ENCODE measurements at places on chromosomes 12 and 14.

DNA sequence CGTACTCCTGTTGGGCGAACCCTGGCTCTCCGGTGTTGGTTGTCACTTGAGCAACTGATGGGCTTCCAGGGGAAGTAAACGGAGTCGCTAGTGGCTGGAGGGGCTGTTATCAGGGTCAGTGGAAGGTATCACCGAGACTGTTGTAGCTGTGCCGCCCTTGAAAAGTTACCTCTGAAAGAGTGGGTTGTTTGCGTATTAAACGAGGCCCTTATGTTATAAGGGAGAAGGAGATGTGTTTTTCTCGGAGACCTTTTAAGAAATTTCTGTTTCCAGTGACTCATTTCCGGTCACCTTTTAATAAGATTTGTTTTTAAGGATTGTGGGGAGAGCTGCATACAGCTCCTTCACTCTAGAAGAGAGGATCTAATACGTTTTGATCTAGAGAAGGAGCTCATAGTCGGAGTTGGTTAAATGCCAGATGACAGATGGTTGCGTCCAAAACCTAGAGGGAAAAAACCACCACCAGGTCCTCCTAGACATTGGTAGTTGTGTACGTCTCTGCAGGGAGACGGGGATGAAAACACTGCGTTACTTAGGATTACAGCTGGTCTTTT, 750 bp upstream of the DBX2 start:
- no peak for DNase-seq

- no peak for DNase-seq
These were observed 44.0 kb upstream of the OAS1 start for GRCh38 chr12:112862636-112863290.

DNA sequence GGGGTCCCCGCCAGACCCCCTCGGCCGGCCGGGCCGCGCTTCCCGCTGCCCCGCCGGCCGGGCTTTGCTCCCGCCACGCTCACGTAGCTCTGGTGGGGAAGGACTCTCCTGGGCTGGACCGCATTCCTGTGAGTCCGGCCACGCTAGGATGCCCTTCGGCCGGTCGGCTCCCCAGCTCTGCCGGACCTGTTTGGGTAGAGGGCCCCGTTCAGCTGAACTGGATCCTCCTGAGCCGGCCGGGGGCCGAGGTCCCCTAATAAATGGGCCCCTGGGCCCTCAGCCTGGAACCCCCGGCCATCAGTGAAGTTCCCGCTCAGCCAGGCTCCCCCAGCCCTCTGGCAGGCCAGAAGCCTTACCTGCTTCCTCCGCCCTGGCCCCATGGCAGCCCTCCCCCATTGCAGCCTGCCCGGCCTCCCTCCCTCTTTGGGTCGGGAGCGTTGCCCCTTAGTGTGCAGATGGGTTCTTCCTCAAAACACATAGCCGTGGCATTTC, 593 bp downstream of the UNC119B start:
- no peak for DNase-seq

DNA sequence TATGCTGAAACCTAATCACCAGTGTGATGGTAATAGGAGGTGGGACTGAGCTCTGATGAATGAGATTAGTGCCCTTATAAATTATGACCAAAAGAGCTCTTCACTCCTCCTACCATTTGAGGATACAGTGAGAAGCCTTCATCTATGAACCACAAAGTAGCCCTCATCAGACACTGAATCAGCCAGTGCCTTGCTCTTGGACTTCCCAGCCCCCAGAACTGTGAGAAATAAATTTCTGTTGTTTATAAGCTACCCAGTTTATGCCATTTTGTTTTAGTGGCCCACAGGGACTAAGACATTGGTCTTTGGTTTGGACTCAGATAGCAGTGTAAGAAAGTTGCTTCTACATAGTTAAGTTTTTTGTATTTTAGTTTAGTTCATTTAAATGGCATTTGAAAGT, 32.9 kb downstream of the ABHD12B start:
- DNase-seq = no peak

DNA sequence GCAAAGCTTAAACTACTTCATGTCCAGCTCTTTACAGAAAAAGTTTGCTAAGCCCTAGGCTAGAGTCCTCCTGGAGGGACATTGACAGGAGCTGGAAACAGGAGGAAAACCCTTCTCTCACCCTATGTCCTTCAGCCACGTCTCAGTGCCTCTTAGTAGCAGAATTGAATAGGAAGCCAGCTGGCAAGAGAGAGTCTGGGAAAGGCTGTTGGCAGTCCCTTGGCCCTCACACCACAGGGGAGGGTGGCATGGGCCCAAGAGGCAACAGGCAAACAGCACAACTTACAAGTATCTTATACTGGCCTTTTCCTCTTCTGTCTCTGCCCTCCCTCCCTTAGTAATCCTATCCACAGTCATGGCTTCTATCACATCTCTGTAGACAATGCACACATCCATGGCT, 27.7 kb upstream of the DHRS2 start:
- DNase-seq = no peak

DNA sequence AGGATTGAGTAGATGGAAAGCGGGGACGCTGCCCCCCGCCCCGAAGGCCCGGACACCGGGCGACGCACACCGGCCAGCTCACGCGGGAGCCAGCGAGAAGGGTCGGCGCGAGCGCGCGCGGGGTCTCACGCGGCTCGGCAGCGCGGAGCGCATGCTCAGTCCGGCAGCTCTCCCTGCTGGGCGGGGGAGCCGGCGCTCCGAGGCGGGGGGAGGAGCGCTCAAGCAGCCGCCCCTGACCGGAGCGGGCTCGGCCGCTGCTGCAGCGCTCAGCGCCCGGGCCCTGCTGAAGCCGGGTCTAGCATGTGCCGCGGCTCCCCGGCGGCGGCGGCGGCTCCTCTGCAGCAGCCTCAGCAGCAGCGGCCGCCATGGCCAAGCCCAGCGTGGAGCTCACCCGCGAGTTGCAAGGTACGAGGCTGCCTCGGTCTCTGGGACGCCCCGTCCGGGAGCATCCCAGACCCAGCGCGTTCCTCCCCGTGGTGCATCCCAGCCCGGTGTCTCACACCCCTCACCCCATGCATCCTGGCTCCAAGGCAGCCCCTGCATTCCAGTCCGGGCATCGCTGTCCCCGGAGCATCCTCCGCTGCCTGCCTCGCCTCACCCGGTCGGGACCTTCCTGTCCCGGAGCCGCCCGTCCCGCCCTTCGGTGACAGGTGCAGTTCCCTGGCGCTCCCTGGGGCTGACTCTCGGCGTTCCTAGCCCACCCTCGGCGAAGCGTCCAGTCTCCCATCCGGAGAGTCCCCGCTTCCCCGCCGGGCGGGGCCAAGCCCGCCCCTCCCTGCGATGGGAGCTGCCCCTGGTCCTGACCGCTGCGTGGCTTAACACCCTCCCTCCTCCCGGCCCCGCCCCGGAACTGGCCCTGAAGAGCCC, at the start of gene CARMIL3:
Gene CARMIL3, plus strand, starts transcription at position 221 of the 867 bp plus-strand sequence. Its CDS starts 145 bp downstream, at position 366.
- peak; percentile 72 for DNase-seq

DNA sequence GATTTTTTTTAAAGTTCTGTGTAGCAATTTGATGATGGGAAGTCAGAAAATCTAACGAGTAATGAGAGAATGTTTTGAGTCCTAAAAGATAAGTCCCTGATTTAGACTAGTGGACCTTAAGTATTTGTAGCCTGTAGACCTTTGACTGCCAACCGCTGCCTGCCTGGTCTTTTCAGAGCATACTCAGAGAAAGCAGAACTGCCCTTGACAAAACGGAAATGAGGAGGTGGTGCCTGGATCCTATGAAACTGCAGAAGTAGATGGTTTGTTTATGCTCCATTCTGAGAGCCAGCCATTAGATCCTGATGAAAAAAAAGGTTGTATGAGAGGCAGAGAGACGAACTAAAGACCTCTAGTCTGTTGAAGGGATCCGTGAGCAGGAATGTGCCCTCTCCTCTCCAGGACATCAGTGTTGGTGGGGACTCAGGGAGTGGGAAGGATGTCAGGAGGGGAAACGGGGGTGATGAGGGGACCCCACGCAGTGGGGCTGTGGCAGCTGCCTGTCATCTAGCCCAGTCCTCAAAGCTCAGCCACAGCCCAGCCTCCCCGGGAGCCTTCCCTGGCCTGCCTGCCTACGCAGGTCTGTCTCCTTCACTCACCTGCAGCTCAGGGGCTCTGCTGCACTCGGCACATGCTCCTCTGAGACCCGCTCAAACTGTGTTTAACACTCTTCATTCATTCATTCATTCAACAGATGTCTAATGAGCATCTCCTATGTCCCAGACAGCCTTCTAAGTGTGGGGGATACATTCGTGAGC, 447.5 kb downstream of the AACS start:
- DNase-seq = peak; percentile 25

GRCh38 chr12:100138803-100139098, 3.9 kb downstream of the BLTP3B start:
- DNase-seq = peak; percentile 9

DNA sequence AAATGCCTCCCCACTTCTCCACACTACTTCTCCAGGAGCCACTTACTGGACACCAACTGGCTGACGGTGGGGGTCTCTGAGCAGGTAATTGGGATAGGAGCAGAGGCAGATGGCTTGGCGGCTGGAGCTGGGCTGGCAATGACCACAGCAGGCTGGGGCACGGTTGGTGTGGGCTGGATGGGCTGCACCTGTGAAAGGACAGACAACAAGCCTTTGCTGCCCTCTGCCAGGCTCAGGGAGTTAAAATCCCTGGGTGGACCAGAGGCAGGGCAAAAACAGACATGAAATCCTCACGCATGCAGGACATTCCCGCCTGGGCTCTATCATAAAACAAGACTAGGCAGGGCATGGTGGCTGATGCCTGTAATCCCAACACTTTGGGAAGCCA, 19.3 kb upstream of the TFCP2 start:
- DNase-seq = no peak

- DNase-seq = peak; percentile 91
These were observed 180.9 kb downstream of the ETV6 start for GRCh38 chr12:11830307-11830801.

DNA sequence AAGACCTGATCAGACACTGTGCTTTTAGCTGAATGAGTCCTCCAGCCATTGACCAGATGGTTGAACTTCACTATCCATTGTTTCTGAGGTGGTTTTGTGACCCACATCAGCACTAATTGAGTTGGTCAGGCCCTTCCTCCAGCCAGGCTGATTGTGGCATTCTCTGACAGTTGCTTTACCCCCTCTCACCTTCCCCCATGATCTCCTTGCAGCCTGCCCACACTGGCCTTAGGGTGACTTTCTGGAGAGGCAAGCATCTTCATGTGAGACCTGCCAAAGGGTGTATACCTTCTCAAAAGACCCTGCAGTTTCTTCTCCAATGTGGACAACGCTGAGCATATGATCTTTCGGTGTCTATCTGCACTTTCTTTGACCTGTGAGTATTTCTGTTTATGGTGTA, 83.9 kb downstream of the GPATCH2L start:
- no peak for DNase-seq

DNA sequence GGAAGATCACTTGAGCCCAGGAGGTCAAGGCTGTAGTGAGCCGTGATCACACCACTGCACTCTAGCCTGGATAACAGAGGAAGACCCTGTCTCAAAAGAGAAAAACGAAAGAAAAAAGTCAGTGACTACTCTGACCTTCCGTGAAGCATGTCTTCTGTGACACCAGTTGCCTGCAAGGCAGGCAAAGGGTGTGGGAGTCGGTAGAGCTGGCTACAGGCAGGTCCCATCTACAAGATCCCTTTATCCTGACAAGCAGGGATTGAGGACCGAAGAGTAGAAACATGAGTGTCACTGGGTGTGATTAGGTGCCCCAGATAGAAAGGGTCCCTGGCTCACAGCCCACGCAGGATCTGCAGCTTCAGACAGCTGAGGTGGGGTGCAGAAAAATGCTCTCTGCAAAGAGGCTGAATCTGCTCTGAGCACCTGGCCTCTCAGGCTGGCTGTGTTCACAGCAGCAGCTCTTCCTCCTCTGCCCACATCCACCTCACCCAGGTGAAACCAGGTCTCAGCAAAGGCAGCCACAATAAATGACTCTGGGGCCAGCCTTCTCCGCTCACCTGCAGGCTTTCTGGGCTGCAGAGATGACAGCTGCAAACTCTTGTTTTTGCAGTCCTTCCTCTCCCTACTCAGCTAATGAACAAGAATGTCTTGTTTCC, 28.6 kb upstream of the HSP90B1 start:
- no peak for DNase-seq

GRCh38 chr14:72892879-72893635, 844 bp downstream of the DPF3 start:
- no peak for DNase-seq

DNA sequence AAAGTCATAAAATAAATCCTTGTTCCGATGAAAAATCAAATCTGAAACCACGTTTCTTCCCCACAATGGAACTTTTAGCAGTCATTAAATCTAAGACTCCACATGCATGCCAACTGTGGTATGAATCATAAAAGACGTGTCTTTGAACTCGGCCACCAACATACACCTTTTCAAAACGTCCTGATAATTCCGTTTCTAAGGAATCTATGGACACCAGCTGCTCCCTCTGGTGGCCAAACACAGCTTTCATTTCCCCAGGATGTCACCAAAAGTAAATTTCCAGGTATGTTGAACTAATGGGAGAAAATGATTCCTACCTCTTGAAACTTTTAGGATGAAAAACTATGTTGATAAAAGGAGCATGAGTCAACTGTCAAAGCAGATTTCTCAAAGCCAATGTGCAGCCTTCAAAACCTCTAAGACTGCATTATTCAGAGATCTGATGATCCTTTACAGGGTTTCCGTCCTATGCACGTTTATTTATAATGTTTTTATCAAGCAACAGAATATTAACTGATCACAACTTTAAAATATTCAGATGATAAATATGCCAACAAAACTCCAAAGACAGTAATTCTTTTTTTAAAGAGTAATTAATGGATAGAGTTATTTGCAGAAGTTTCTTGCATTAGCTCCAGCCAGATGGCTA, 96.2 kb downstream of the CIT start:
- peak; percentile 16 for DNase-seq

DNA sequence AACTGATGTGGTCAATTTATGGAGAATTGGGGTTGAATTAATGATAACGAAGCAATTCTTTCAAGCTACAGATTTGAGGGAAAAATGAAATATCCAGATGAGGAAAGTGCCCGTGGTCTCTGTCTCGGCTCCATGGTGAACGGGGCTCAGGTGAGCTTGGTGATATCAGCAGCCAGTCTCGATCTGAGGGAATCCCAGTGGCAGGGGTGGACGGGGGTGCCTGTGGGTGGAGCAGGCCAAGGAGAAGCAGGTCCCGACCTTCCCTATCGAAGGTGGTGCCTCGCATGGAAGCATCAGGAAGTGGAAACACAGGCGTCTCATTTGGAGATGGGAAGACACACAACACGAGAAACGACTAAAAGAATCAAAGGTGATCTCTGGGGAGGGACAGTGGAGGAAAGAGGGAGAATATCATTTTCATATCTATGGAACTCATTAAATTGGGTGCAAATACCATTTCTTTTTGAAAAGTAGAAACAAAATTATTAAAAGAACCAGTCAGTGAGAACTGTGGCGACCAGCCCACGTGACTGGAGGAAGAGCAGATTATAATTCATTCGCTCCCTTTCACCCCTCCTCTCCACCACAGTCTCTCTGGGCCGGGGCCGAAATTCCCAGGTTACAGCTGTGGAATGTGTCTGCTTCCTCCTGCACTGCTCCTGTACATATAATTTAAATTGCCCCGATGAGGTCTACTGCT, 354.3 kb upstream of the SFSWAP start:
- no peak for DNase-seq

- DNase-seq = no peak
These were observed 146.5 kb downstream of the SRGAP1 start for GRCh38 chr12:63990828-63991547.

GRCh38 chr12:11954181-11954580, 116.6 kb upstream of the BCL2L14 start:
- no peak for DNase-seq
